Spinal cord (tissue), 10 donors: ENCODE measurements at places on chromosomes 13 and 19. TPM values are rescaled to one million over a fixed set of nuclear protein-coding genes. Genes with fewer than 3 reads are reported as not detected.

GRCh38 chr19:8666814-8667405, 31.7 kb downstream of the ACTL9 start:
- DNase-seq = no peak

KLK15 gene
- not detected for polyA plus RNA-seq

DNA sequence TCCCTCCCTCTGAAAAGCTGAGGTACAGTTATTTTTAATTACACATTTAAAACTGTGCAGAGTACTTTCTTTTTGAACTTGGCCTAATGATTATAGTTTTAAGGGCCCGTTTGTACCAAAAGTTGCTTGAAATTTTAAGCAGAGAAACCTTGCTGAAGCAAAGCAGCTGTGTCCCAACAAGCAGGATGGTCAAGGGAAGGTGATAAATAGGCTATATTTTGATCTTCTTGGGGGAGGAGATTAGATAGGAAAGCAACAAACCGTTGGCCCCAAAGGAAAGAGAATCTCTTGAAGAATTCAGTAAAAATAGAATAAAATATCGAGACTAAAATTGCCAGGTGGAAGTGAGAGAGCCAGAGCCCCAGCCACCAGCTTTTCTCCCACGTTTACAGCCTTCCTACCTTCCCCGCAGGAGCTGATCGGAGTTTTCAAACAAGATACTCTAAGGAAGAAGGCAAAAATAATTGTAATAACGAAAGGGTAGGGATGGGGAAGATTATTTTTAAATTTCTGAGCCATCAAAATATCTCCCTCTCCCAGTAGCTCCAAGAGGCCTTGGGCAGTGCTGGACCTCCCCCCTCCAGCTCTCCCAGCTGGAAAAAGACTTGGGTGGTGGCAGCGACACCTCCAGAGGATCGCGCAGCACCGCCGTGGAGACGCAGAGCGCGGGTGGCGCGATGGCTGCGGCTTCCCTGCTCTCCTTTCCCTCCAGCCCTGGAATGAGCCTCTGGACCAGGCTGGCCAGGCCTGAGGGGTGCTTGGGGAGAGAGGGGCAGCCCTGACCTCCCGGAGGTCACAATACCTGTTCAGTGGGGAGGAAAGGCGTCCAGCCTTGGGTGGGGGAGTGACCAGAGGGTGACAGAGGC, 5.8 kb downstream of the ZIC2 start:
- peak; percentile 66 for DNase-seq

GRCh38 chr19:18008814-18009213, 844 bp downstream of the ARRDC2 start:
- no peak for DNase-seq
